ENCODE measurements at places on chromosomes 2 and 18. TPM values are rescaled to one million over a fixed set of nuclear protein-coding genes. Genes with fewer than 3 reads are reported as not detected.

DNA sequence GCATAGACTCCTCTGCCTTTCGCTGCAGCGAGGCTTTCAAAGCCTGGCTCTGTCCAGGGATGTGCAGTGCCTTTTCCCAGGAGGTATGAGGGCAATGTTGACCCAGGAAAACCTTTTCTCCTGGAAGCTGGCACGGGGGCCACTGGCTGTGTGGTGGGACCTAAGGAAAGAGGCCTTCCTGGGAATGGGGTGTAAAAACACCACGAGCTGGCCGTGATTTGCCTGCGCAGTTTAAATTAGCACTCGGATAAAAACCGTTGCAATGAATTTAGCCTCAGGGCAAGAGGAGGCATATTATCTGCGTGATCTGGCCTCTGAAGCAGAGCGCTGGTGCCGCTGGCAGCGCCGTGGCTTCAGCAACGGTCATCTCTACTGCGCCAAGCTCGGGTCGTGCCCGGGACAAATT is 3.0 kb downstream of the OSR1 start:
- DNase-seq = peak; percentile 55

TXNDC2 gene
- not detected for total RNA-seq

- DNase-seq = no peak
These were observed 510 bp downstream of the RNF149 start for GRCh38 chr2:101307950-101308431.

GRCh38 chr2:186887107-186888090 is 38.4 kb upstream of the ZSWIM2 start:
- no peak for DNase-seq

UPP2 gene
- total RNA-seq = not detected

- no peak for DNase-seq
These were observed 34.2 kb upstream of the NPAS2 start for GRCh38 chr2:100785626-100786296.

- peak; percentile 58 for DNase-seq
These were observed 16.0 kb downstream of the BCL2 start for GRCh38 chr18:63303547-63303946.

IRS1 gene
- 4.8 TPM for total RNA-seq

- peak; percentile 77 for DNase-seq
These were observed 50.6 kb downstream of the UNC50 start for GRCh38 chr2:98658816-98659490.

ZC3H6 gene
- 4.9 TPM for total RNA-seq

GRCh38 chr2:108573061-108573460 is 38.8 kb downstream of the LIMS1 start:
- no peak for DNase-seq

DNA sequence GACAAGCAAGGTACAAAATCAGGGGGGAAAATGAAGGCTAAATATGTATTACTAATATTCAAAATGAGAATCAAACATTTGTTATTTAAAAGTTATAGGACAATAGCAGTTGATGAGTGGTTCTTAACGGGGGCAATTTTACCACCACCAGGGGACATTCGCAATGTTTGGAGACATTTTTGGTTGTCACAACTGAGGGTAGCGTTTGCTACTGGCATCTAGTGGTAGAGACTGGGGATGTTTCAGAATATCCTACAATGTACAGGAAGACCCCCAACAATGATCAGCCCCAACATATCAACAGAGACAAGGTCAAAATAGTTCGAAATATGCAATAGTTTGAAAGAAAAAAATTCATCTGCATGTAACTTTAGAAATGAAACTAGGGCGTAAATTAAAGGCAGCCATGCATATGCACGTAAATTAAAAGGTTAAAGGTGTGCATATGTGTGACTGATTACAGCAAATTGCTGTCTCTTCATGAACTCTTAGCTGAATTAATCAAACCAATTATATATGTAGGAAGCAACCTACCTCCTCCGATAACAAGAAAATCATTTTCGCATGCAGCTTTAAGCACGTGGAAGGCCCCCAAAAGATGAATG is 61.2 kb upstream of the CUL3 start:
- DNase-seq = peak; percentile 62

DNAH6 gene
- total RNA-seq = 0.23 TPM

- peak; percentile 64 for DNase-seq
These were observed 81.8 kb downstream of the INO80D start for GRCh38 chr2:206004004-206004693.

GRCh38 chr18:54923339-54923956 is 35.8 kb downstream of the CCDC68 start:
- peak; percentile 28 for DNase-seq

DNA sequence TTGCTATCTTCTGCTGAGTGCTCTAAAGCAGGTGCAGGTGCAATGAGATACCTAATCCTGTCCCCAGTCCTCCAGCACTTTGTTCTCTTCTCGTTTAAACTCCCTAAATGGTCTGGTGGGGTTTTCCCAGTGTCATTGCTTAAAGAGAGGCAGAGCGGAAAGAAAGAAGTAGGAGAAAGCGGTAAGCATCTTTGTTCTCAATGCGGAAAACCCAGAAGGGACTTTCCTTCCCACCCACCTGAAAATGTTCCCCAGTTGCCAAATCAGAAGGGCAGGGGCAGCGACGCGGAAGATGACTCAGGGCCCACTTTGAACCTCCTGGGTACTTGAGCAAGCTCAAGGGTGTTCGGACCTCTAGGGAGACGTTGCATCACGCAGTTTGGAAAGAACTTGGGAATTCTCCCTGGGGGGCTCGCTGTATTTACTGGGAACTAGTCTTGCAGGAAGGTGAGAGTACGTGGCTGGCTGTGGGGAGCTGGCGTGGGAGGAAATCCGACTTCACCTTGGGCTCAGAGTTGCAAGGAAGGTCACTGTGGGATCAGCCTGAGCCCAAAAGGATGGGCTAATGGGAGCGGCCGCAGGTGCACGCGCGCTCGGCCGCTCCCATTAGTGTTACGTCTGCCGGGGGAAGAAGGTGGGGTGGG is 589 bp upstream of the SGPP2 start:
- DNase-seq = peak; percentile 80

DNA sequence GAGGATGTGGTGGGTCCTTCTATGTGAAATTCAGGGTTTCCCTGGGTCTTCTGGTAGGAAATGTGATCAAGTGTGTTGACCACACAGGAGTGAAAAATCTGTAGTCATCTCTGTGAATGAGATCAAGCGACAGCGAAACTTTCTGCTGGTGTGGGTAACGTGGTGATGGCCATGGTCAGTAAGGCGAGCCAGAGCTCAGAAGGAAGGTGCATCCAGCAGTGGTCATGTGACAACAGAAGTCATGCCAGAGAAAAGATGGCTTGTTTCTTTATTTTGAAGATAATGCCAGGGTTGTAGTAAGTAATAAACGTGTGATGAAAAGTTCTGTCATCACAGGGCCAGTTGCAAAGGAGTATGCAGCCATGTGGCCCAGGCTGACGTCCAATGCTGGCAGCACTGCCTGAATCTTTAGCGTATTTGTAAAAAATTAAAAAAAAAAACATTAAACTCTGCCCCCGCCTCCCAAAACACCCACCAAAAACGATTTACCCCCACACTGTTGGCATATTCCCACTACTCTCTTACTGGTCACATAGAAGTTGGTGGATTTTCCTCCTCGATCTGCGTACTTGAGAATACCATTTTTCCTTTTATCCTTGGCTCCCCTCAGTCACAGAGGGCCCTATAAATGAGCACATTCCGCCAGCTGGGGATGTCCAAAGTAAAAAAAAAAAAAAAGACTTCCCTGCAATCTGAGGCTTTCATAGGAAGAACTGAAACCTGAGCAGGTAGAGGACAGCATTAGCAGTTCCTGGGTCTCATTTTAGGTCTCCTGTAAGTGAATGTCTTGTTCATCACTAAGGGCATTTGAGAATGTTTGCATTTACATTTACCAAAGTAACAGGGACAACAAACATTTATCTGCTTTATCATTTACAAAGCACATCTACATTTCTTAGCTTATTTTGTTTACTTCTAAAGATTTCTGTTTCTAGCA is 70.6 kb downstream of the SLC4A3 start:
- DNase-seq = no peak

DNA sequence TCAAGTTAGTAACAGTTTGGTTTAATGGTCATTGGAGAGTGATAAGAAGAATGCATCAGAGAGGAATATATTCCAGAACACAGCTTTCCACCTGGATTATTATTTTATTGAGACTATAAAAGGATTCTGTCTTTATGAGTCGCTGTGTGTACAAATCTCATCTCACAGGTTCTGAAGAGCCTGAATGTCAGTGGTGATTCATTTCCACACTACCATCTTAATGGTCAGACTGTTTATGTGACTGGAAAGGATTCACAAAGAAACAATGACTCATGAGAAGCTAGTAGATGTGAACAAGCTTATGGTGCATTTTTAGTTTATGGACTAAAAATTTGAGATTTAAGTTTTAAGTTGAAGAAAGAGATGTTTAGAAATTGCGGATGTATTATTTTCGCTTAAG is 685.4 kb upstream of the NRXN1 start:
- DNase-seq = no peak

EHD3 gene
- 1.5 TPM for total RNA-seq

DNA sequence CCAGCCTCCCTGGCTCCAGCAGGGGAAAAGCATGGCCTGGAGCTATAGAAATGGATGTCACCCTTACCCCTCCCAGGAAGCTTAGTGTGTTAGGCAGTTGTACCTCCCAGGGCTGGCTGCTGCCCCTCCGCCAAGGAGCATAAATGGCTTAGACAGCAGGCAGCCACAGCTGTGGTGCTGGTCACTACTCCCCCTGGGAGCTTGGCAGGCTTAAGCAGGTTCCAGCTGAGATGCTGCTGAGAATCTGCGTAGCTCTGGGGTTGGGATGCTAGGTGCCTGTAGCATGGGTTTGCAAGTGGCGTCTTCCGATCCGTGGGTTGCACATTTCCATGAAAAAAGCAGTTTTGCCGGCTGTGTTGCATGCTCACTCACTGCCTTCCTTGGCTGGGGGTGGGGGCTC is 369.7 kb downstream of the CTNNA2 start:
- DNase-seq = no peak

GRCh38 chr18:44856157-44856556 is 175.5 kb downstream of the SETBP1 start:
- no peak for DNase-seq

ST8SIA3 gene
- total RNA-seq = not detected

- DNase-seq = no peak
These were observed 1039.1 kb upstream of the NXPH2 start for GRCh38 chr2:139819273-139819796.

- DNase-seq = no peak
These were observed 2.8 kb upstream of the OSBPL6 start for GRCh38 chr2:178191511-178191910.

Data from activated CD4-positive, alpha-beta T cell treated with anti-CD3 and anti-CD28 coated beads, Interleukin-2, amount 10 ng/mL, durations not matched to agents 24 days and 14 days (primary cell).